ENCODE measurements at places on chromosomes 4 and X. TPM values are rescaled to one million over a fixed set of nuclear protein-coding genes. Genes with fewer than 3 reads are reported as not detected.

The PPBP gene
- not detected for polyA plus RNA-seq

The TMEM33 gene
- 22.1 TPM for polyA plus RNA-seq

The SCRG1 gene
- not detected for polyA plus RNA-seq

The ATRX gene
- polyA plus RNA-seq, result 7.3 TPM

The SCD5 gene
- polyA plus RNA-seq, result 9.3 TPM

The PPP2R2C gene
- 0.81 TPM for polyA plus RNA-seq

The CXorf49 gene
- polyA plus RNA-seq, result not detected

DNA sequence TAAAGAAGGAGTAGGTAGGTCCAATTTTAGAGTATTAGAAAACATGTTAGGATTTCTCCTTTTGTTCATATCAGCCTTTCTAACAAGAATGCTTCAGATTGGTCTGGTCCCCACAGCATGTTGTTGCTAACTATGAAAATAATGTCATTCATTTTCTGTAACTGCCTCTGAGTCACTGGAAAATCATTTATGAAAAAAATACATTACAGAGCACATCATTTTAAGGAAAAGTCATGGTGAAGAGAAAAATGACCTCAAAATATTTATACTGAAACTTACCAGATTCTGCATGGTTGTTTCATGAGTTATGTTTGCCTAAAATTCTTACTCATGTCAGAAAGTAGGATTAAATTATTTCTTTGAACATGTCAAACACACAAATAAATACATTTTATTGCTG is 35.2 kb downstream of the DTHD1 start:
- no peak overlapping the region for H3K27ac ChIP-seq
- H3K36me3 ChIP-seq, result no peaks in the 10 kb centered on the region
- H3K27me3 ChIP-seq, result no peaks in the 10 kb centered on the region
- no peaks in the 10 kb centered on the region for H3K4me1 ChIP-seq
- H3K4me3 ChIP-seq, result no peak overlapping the region

- no peak for DNase-seq
- no peaks in the 10 kb centered on the region for H3K4me1 ChIP-seq
- no peaks in the 10 kb centered on the region for H3K36me3 ChIP-seq
- H3K4me3 ChIP-seq, result no peak overlapping the region
- no peak overlapping the region for H3K27ac ChIP-seq
Observed at GRCh38 chr4:167150587-167150986, 83.7 kb downstream of the SPOCK3 start.

GRCh38 chr4:162075726-162076125 is 88.1 kb downstream of the FSTL5 start:
- H3K4me1 ChIP-seq, result no peaks in the 10 kb centered on the region
- H3K36me3 ChIP-seq, result no peaks in the 10 kb centered on the region
- no peaks in the 10 kb centered on the region for H3K27me3 ChIP-seq
- H3K27ac ChIP-seq, result no peak overlapping the region
- no peak overlapping the region for H3K4me3 ChIP-seq
- DNase-seq, result no peak

DNA sequence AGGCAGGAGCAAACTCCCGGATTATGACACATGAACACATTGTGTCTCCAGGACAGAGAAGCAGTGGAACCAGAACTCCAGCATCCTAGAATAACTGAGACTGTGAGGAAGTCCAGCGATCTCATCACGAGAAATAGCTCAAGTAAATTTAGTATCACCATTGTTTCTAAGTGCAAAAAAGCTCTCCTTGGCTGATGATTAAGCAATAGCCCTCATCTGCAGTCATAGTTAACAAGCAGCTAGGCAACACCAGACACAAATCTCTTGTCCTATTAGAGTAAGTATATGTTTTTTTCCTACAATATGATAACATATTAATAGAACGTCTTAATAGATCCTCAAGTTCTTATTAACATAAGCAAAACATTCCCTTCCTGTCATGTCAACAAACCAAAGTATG is 2.4 kb upstream of the CFAP299 start:
- H3K4me3 ChIP-seq, result no peak overlapping the region
- no peaks in the 10 kb centered on the region for H3K36me3 ChIP-seq
- H3K27ac ChIP-seq, result no peak overlapping the region
- no peaks in the 10 kb centered on the region for H3K27me3 ChIP-seq
- H3K4me1 ChIP-seq, result no peaks in the 10 kb centered on the region

GRCh38 chr4:7392438-7393421 is 42.0 kb downstream of the PSAPL1 start:
- H3K27me3 ChIP-seq, result no peaks in the 10 kb centered on the region
- DNase-seq, result no peak
- no peaks in the 10 kb centered on the region for H3K36me3 ChIP-seq

DNA sequence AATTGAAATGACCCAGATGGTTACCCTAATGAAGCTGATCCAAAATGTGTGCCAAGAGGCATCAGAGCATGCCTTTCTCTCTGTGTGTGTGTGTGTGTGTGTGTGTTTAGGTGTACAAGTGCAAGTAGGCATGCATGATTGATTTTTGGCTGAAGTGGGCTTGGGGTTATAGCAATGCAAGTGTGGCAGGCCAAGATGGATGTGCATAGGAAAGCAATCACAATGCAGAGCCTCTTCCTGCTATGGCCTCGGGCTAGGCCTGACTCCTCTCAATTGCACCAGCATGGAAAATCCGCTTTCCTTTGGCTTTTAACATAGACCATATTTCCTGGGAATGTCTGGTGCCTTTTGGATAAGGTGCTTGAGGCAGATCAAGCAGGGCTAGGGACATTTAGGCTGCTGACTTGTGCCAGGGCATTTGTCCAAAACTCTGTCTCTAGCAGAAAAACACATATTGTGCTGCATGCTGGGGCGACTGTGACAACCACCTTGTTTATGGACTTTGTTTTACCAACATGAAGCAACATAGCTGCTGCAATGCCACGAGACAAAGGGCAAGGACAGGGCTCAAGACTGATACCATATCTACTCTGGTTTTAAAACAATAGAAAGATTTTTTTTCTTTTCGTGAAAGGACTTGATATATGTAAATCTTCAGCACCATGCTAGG is 395.7 kb downstream of the RAPGEF2 start:
- H3K36me3 ChIP-seq, result no peaks in the 10 kb centered on the region
- no peak overlapping the region for H3K4me3 ChIP-seq
- peak; percentile 49 for DNase-seq
- peaks cover 4% of the 10 kb centered on the region for H3K4me1 ChIP-seq

DNA sequence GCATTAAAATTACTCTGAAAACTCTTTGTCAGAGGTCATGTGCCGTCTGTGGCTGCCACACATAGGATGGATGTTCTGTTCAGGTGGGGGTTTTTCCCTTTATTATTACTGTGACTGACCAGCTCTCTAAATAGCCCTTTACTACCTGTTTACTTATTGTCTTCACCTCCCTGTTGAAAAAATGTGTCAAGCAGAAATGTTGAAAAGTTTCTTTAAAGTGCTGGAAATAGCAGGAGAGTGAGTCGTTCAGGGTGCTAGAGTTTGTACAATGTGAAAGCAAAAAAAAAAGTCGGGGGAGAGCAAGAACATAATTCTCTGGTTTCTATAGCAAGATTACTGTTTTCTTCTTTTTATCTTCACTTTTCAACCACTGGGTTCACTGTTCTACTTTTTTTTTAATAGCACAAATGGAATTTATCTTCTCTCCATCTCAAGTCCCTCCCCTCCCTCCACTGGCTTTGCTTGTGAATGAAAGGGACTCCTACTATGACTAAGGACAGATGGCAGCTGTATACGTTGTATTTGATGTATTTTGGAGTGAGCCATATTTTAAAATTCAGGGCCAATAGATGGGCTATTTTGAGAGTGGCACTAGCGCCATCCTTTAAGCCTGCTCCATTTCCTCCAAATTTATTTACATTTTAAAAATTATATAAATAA is 33.3 kb downstream of the ARX start:
- no peaks in the 10 kb centered on the region for H3K27me3 ChIP-seq
- no peak for DNase-seq
- H3K4me3 ChIP-seq, result no peak overlapping the region
- H3K36me3 ChIP-seq, result no peaks in the 10 kb centered on the region
- no peak overlapping the region for H3K27ac ChIP-seq
- no peaks in the 10 kb centered on the region for H3K4me1 ChIP-seq

DNA sequence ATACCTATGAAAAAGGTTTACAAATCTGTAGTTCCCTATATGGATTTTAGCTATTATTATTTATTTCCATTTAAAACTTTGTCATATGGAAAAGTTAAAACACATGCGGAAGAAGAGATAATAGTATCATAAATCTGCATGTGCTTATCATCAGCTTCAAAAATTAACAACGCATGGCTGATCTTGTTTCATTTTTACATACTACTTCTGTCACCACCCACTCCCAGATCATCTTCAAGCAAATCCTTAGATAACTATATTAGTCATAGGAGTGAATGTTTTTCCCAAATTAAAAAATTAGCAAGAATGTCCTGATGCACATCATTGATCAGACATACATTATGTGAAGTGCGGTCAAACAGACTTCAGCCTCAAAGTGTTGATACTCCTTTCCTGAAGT is 24.6 kb upstream of the MOB1B start:
- H3K27me3 ChIP-seq, result no peaks in the 10 kb centered on the region
- H3K4me1 ChIP-seq, result no peaks in the 10 kb centered on the region
- H3K36me3 ChIP-seq, result no peaks in the 10 kb centered on the region
- no peak for DNase-seq

DNA sequence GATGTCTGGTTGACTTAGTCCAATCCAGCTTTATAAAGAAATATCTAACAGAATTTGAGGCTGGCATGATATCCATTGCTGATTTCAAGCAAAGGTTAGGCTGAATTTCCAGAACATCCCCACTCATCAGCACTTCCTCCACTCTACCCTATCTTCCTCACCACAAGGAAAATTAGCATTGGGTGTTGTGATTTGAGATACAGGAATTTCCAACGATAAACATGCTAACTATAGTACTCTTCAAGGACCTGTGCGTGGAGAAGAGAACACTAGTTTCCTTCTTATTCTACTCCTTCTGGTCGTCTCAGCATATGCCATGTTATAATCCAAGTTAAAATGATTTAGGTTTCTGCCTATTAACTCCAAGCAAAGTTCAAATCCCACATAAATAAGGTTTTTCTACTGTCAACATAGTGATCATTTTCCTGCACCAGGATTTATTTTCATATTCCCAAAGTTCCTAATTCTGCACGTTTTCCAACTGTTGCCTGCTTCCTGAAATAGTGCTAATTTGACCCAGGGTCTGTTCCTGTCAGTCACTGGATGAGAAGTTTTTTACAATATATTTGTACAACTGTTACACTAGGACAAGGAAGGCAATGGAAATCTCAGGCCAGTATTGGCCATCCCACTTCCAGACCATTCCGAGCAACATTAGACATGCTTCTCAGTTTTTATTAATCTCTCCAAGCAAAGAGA is 177.6 kb upstream of the EDNRA start:
- H3K4me3 ChIP-seq, result no peak overlapping the region
- H3K4me1 ChIP-seq, result no peaks in the 10 kb centered on the region
- no peak overlapping the region for H3K27ac ChIP-seq
- H3K36me3 ChIP-seq, result no peaks in the 10 kb centered on the region
- DNase-seq, result no peak
- no peaks in the 10 kb centered on the region for H3K27me3 ChIP-seq

- no peak for DNase-seq
- no peaks in the 10 kb centered on the region for H3K4me1 ChIP-seq
- no peak overlapping the region for H3K27ac ChIP-seq
- no peaks in the 10 kb centered on the region for H3K36me3 ChIP-seq
- H3K27me3 ChIP-seq, result no peaks in the 10 kb centered on the region
Observed at GRCh38 chrX:44058339-44058738, 85.1 kb upstream of the NDP start.

- H3K36me3 ChIP-seq, result no peaks in the 10 kb centered on the region
- DNase-seq, result no peak
- H3K4me3 ChIP-seq, result no peak overlapping the region
- no peaks in the 10 kb centered on the region for H3K4me1 ChIP-seq
- H3K27ac ChIP-seq, result no peak overlapping the region
- no peaks in the 10 kb centered on the region for H3K27me3 ChIP-seq
Observed at GRCh38 chr4:30429813-30430761, 290.1 kb upstream of the PCDH7 start.

GRCh38 chrX:53305996-53306937 is 24.9 kb upstream of the IQSEC2 start:
- DNase-seq, result no peak
- H3K27me3 ChIP-seq, result no peaks in the 10 kb centered on the region
- no peaks in the 10 kb centered on the region for H3K36me3 ChIP-seq
- H3K4me1 ChIP-seq, result no peaks in the 10 kb centered on the region
- no peak overlapping the region for H3K27ac ChIP-seq

GRCh38 chrX:136256026-136256425 is 4.8 kb upstream of the MAP7D3 start:
- no peaks in the 10 kb centered on the region for H3K4me1 ChIP-seq
- H3K4me3 ChIP-seq, result no peak overlapping the region
- H3K27ac ChIP-seq, result no peak overlapping the region
- H3K36me3 ChIP-seq, result no peaks in the 10 kb centered on the region
- H3K27me3 ChIP-seq, result no peaks in the 10 kb centered on the region

DNA sequence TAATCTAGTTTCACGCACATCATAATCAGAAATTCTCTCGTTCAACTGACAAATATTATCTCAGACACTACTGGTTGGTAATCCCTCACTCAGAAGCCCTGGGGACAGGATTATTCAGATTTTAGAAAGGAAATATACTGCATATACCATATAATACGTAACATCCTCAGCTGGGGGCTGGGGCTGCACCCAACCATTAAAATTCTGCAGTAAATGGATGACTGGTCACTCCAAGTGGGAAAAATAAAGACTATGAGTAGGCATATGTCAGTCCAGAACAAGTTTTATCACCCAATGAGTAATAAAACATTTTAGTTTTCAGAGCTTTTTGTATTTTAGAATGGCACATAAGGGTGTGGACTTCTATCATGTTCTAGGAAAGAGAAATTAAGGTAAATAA is 121.7 kb upstream of the MAP3K15 start:
- H3K27me3 ChIP-seq, result no peaks in the 10 kb centered on the region
- H3K36me3 ChIP-seq, result no peaks in the 10 kb centered on the region
- no peak overlapping the region for H3K4me3 ChIP-seq

GRCh38 chr4:95183656-95184408 is 364.9 kb downstream of the UNC5C start:
- no peak for DNase-seq
- H3K36me3 ChIP-seq, result peaks cover 2% of the 10 kb centered on the region
- H3K4me3 ChIP-seq, result no peak overlapping the region
- H3K4me1 ChIP-seq, result no peaks in the 10 kb centered on the region

DNA sequence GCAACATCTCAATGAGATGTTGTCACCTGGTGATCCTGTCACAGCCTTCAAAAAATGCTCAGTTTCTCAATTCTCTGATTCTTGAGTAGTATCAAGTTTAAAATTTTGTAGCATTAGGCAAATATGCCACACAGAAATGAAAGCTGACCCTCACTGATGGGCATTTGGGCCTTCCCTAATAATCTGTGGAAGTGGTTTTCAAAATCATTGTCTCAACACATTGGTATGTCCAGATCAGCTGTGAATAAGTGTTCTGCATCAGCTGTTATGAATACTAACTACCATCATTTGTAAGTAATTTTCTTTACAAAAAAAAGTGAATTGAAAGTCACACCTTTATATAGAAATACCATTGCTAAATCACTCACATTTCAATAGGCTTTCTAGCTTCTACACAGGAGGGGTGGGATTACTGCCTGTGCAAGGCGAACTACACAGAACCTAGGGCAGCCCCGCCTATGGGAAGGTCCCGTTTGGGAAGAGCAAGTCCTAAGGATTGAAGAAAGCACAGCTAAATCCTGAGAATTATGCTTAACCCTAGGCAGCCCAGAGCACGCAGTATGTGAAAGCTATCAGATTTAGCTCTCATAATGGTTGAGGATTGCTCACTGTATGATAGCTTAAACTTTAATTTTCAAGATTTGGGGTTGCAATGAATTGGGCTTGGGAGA is 73.4 kb downstream of the GPC3 start:
- H3K4me1 ChIP-seq, result no peaks in the 10 kb centered on the region
- no peak overlapping the region for H3K4me3 ChIP-seq
- H3K27ac ChIP-seq, result no peak overlapping the region
- no peaks in the 10 kb centered on the region for H3K27me3 ChIP-seq
- H3K36me3 ChIP-seq, result no peaks in the 10 kb centered on the region

Data from small intestine (tissue), 16 donors.